ENCODE measurements at places on chromosomes 4 and X.

- DNase-seq, result peak; percentile 6
Measured at GRCh38 chr4:31918891-31919290, 1198.7 kb downstream of the PCDH7 start.

DNA sequence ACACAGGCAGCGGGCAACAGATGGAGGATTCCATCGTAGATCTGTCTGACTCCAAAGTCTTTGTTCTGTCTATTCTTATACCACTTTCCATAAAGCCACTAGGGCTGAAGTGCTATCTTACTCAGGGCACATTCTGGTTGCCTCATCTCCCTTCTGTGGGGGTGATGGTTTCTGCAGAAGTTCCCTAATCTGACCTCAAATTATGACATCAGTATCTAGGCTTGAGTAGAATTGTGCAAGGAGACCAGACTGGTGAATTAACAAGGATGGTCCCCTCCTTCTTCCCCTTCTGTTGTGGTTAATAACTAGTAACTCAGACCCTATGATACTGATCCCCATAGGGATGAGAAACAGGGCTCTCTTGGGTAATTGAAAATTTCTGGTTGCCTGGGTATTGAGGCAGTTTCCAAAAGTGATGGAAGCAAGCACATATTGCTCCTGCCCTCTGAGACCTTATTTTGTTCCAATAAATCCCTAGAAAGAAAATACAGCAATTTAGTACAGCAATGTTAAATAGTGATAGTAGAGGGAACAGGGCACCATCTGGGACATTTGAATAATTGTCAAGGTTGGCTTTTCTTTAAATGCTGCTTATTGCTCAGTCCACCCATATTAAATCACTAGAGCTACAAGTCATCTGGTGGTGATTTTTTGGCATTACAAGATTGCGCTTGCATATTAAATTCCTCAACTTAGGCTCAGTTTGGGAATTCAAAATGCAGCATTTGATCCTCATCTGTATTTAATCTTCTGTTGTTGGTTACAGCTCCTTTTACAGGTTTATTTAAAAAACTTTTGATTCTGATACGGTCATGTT is 57.3 kb upstream of the AP1S2 start:
- no peak for DNase-seq

DNA sequence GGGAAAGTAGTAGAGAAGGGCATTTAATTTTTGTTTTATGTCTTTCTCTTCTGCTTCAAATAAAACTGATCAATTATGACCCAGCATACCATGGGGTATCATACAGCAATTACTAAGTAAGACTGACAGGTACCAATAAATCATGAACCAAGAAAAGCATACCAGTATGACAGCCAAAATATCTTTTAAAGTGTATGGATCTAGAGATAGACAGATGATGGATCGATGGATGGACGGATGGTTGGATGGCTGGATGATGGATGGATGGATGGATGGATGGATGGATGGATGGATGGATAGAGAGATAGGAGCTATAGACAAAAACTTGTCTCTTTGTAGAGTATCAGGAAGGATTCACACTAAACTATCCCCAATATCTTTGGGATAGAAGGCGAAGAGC is 1.4 kb downstream of the DDX60L start:
- DNase-seq, result no peak

DNA sequence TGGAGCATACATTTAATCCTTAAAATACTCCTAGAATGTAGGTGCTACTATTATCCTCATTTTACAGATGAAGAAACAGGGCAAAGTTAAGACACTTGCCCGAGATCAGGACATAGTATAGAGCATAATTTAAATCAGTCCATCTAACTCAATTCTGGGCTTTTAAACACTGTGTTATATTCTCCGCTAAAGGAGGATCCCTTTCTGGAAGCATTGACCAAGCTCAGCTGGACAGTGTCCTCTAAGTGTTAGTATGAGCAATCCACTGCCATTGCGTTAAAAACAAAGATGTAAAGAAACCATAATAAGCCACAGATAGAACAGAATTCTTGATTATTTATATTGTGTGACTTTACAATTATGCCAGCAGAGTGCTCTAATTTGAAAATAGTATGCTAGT is 207.0 kb downstream of the ARHGAP24 start:
- DNase-seq, result no peak

DNA sequence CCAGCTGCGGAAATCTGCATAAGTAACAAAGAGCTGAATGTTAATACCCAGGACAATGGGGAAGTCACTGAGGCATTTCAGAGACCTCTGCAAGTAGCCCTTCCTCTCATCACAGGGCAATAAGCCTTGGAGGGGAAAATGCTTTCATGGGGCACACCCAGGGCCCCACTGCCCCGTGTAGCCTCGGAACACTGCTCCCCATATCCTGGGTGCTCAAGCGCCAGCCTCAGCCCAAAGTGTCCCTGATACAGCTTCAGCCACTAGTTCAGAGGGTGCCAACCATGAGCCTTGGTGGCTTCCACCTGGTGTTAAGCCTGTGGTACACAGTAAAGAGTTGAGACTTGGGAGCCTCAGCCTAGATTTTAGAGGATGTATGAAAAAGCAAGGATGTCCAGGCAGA is 402.8 kb upstream of the CXorf51A start:
- no peak for DNase-seq

GRCh38 chrX:19382555-19383145 is 38.9 kb downstream of the PDHA1 start:
- peak; percentile 47 for DNase-seq

GRCh38 chrX:155313766-155314165 is 20.6 kb downstream of the CLIC2 start:
- no peak for DNase-seq

- DNase-seq, result no peak
Measured at GRCh38 chrX:22122510-22122909, 90.4 kb downstream of the PHEX start.

- DNase-seq, result no peak
Measured at GRCh38 chr4:164550989-164551712, 202.8 kb upstream of the SMIM31 start.

DNA sequence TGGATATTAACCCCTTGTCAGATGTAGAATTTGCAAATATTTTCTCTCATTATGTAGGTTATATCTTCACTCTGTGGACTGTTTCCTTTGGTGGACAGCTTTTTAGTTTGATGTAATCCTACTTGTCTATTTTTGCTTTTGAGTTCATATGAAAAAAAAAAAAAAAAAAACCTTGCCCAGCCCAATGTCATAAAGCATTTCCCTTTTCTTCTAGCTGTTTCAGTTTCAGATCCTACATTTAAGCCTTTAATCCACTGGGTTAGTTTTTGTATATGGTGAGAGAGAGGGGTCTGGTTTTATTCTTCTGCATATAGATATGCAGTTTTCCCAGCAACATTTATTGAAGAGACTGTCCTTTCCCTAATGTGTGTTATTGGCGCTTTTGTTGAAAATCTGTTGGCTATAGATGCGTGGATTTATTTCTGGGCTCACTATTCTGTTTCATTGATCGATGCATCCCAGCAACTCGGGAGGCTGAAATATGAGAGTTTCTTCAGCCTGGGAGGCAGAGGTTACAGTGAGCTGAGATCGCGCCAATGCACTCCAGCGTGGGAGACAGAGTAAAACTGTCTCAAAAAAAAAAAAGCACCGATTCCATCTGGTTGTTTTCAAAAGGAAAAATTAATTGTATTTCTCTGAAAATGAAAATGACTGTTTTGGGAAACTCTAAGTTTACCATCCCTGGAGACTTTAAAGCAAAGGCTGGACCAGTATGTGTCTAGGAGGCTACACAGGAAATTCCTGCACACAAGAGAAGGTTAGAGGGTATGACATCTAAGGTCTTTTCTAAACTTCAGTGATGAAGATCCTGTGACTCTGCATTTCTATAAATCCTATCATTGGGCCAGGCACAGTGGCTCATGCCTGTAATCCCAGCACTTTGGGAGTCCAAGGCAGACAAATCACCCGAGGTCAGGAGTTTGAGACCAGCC is 35.6 kb downstream of the STEEP1 start:
- no peak for DNase-seq

GRCh38 chr4:40702800-40703151 is 47.0 kb upstream of the NSUN7 start:
- peak; percentile 77 for DNase-seq

DNA sequence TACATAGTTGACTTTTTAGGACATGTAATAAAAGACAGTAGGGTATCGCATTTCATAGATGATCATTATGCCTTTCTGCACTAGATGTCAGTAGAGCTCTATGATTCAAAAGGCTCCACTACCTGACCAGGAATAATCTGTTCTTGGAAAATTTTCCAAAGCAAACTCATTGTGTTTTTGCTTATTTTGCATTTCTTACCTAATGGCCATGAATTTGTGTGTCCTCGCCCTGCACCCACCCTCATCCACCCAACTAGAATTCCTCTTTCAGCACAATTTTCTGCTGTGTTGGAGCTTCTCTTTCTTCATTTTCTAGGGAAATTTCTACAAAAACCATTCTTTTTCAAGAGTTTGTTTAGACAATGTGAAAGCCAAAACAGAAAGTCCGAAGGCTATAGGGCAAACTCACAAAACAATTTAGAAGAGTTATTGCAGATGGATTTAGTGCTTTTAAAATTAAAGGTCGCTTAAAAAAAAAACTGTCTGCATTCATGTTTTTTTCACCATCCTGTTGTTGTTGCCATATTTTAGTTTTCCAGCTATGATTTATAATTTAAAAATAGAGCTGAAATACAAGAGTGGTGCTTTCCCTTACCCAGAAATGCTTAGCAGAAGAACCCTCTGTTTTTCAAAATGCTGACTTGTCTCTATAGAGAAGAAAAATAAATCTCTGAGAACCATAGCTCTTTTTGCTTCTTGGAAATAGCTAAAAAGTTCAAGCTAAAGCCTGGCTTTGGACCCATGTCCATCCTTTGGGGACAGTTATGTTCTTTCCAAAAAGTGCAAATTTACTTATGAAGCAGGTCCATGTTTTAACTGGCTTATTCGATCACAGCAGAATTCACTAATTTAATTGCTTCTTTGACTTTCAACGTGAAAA is 183.7 kb downstream of the SPATA18 start:
- no peak for DNase-seq

- DNase-seq, result no peak
Measured at GRCh38 chrX:144616317-144616716, 631.0 kb upstream of the SPANXN1 start.

GRCh38 chr4:22315628-22316027 is 200.2 kb downstream of the ADGRA3 start:
- no peak for DNase-seq

DNA sequence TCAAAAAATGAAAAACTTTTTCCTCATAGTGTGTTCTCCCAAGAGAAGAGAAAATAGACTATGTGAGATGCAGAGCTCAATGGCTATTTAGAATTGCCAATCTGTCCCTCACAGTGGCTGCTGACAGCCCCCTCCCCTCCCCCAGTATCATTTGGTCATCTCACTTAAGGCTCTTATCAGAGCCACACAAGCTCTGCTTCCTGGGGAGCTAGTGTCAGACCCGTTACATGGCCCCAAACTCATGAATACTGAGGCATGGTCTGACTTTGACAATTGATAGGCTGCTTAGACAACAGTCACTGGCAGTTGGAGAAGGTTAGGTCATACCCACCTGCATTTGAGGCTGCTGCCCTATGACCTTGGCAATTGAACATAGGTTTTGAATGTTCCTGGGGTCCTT is 15.3 kb downstream of the RNF150 start:
- DNase-seq, result no peak

DNA sequence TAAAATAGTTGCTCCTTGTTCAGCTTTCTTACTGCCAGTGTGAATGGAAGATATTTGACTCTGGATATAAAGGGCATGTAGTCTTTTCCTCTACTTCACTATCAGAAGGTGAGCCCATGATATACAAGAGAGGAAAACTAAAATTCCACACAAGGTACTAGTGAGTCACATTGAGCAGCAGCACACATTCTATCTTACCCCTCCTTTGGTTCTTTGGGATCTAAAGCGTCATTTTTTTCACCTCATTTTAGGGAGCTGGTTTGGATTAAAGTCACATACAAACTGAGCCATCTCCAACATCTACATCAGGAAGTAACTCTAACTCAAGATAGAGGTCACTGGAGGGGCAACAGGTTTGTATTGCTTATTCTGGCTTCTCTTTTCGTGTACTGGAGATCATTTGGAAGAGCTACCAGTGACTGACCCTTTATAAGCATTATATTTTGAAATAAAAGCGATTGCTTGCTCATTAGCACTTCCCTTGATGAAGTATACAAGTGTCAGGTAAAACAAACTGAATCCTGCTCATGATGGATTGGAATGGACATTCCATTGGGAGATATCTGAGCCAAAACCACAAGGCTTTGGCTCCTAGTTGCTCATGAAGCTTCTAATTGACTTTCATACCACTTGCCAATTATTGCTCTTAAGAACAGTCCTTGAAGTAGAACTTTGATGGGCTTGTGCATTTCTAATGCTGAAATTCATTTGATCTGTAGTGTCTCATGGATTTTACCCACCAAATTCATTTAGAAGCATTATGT is 124.1 kb downstream of the SPCS3 start:
- DNase-seq, result no peak

DNA sequence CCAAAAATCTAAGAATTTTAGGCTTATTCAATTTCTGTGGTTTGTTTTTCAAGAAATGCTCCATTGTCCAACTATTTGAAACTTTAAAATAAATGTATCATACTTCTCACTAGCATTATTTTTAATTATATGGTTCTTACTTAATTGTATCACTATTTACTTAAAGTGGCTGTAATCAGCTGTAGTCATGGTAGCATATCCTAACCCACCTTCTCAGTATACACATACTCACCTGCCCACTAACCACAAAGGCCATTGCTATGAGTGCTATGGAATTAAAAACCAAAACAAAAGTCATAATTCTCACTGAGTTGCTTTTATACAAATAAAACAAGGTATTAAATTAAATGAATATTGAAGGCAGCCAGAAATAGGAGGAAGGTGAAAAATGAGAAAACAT is 5.0 kb downstream of the FBXO8 start:
- DNase-seq, result peak; percentile 3

DNA sequence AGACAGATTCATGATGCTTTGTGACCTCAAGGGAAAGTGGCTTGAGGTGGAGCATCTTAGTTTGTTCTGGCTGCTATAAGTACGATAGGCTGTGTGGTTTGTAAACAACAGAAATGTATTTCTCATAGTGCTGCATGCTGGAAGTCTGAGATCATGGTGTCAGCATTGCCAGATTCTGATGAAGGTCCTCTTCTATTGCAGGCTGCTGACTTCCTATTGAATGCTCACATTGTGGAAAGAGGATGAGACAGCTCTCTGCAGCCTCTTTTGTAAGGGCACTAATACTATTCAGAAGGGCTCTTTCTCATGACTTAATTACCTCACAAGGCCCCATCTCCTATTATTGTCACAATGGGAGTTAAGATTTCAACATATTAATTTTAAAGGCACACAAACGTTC is 1674.0 kb upstream of the PCDH7 start:
- no peak for DNase-seq

- no peak for DNase-seq
Measured at GRCh38 chrX:74023203-74023602, 280.8 kb upstream of the ZCCHC13 start.

DNA sequence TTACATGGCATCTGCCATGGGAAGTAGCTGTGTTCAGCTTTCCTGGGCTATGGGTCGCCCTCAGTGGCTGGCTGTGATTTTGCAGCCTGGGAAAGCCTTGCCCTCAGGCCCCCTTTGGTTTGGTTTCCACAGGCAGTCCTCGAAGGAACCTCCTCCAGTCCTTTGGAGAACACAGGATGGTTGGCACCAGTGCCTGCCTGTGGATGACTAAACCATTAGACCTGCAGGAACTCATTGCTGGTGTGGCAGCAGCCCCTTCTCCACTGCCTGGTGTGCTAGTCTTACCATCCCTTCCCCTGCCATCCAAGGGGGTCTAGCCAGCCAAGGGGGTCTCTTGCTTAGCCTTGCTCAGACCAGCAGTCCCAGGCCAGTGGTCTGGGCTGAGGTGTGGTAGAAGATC is 71.4 kb upstream of the PJA1 start:
- no peak for DNase-seq

GRCh38 chr4:63566658-63567057 is 842.6 kb downstream of the TECRL start:
- no peak for DNase-seq

- DNase-seq, result peak; percentile 10
Measured at GRCh38 chr4:67499799-67500198, 45.5 kb downstream of the CENPC start.
